ENCODE measurements at places on chromosomes 13 and 19. TPM values are rescaled to one million over a fixed set of nuclear protein-coding genes. Genes with fewer than 3 reads are reported as not detected.

NAA16 gene
- polyA plus RNA-seq, result 26.5 TPM

TIMM44 gene
- polyA plus RNA-seq, result 59.1 TPM

ZNF302 gene
- polyA plus RNA-seq, result 88.1 TPM

CERS4 gene
- 55.9 TPM for polyA plus RNA-seq

C19orf44 gene
- 15.0 TPM for polyA plus RNA-seq

COMP gene
- polyA plus RNA-seq, result 0.13 TPM

FSD1 gene
- 6.9 TPM for polyA plus RNA-seq

C19orf47 gene
- polyA plus RNA-seq, result 14.5 TPM

Measured in renal cortex interstitium (tissue), 15 donors.